ENCODE measurements at places on chromosomes 1 and 21.

DNA sequence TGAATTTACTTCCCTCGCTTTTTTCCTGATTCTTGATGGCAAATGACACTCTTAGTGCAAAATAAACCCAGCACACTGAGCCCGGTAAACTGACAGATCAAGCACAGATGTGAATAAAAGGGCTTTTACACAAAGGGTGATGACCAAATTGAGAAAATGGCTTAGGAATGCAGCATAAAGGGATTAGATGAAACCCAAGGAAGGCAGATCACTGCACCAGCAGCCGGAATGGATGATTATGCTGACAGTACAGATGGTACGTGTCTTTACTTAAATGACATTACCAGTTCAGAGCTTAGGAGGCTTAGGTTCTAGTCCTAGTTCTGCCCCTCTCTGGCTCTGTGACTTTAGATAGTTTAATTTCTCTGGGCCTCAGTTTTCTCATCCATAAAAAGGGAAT lies 12.0 kb downstream of the PKP1 start:
- no peak for DNase-seq

DNA sequence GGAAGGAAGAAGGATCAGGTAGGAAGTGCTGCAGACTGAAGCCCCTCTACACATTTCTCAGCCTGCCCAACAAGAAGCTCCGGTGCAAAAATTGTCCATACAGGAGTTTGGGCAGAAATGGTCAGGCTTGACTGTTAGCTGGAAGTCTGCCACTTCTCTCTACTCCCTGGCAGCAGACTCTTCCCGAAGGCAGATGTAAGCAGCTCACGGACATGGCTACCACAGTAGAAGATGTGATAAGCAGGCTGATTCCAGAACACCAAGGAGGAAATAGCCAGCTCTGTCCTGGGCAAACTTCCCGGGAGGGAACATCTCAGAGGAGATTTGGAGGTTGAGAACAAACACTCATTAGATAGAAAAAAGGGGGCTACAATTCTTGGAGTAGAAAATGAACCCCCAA lies 52.6 kb downstream of the TRABD2B start:
- DNase-seq, result no peak

DNA sequence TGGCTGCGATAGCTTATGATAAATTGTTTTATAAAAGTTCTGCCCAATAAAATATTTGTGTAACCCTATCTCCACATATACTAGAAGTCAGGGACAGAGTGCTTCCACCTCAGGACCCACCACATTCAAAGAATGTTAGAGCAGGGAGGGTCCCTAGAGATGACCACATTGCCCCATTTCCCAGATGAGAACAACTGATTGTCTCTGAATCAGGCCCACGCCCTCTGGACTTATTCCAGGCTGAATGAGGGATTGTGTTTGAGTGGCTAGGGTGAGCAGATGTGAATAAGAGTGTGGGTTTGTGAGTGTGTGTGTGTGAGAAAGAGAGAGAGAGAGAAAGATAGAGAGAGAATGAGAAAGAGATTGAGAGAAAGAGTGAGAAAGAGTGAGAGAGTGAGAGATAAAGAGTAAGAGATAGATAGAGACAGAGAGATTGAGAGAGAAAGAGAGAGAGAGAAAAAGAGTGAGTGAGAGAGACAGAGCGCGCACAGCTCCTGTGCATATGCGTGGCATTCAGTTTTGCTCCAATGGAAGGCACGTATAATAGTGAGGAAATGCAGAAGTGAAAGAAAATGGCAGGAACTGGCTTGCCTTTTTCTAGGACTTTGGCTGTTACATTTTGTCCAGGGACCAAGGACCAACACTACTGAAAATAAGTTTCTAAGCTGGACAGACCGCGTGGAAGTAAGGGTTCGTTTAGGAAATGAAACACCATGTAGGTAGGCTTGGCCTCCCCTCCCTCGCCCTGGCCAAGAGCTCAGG lies 94.1 kb downstream of the ABCA4 start:
- DNase-seq, result no peak

GRCh38 chr1:65812065-65812464 lies 19.4 kb downstream of the PDE4B start:
- no peak for DNase-seq

- no peak for DNase-seq
Observed at GRCh38 chr1:79478160-79478559, 471.6 kb upstream of the ADGRL4 start.

DNA sequence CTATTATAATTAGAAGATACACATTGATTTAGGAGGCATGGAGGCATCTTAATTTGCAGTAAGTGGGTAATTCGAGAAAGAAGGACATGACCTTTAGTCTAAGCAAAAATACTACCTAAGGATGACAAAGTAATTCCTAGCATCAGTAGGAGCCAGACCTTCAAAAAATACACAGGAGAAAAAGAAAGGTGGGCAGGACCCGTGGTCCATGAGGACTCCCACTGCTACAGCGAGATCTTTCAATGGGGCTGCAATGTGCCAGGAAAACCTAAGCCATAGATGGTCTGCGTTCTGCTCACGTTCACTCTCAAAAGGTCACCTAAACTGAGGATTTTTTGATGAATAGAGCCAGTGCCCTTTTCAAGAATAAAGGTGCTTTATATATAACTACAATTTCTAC lies 10.6 kb upstream of the EXO1 start:
- DNase-seq, result no peak

GRCh38 chr1:35585281-35585680 lies 12.2 kb downstream of the TFAP2E start:
- no peak for DNase-seq

- no peak for DNase-seq
Observed at GRCh38 chr1:9100471-9101043, 28.3 kb downstream of the GPR157 start.

DNA sequence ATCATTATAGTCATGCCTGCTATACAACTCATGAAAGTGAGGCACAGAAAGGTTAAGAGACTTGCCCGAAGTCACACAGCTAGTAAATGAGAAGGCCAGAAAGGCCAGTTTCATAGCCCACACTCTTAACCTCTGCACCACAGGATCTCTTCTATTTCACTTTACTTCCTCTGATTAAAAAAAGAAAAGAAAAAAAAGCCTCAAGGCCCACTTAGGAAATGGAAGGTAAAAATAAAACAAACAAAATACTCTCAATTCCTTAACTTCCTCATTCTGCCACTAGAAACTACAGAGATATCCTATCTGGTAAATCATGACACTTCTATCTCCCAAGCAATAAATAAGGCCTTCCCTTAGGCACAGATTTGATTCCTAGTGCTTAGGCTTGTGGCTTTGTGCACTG lies 7.6 kb upstream of the ENAH start:
- no peak for DNase-seq

DNA sequence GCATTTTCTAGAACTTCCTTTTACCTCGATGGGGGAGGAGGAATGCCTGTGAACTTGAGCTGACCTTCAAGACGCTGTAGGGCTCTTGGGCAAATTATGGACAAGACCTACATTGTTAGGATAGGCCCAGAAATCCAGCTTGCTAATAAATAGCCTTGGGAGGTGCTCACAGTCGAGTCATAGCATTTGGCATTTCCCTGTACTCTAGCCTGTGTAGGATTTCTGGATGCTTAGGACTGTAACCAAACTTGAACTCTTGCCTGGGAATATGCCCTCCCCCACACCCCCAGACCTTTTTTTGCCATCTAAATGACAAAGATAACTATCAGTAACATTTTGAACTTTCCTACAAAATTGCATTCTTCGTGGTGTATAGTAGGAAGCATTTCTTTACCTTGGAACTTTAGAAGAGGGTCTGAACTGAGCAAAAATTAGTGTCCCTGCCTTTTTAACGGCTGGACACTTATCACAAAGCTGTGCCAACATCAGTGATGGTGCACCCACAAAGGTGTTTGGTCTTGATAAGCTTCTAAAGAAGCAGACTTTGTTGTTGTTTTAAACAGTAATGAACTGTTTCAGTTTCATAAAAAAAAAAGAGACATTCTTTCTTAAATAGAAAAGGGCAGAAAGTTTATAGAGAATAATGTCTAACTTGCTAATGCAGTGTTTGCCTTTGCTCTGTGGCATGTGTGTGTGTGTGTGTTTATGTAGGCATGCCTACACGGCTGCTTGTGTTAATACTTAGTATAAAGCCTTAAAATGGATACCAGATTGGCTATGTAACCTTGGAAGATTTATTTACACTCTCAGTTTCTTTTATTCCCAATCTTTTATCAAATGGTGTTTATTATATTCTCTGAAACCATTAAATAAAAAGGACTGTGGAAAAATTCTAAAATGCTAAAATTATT lies 88.2 kb downstream of the NFIA start:
- DNase-seq, result no peak

- no peak for DNase-seq
Observed at GRCh38 chr1:83764209-83764608, 234.7 kb downstream of the TTLL7 start.

GRCh38 chr1:43548285-43549271 lies 17.9 kb downstream of the PTPRF start:
- no peak for DNase-seq

GRCh38 chr1:150992626-150993025 lies 10.5 kb downstream of the ANXA9 start:
- no peak for DNase-seq

DNA sequence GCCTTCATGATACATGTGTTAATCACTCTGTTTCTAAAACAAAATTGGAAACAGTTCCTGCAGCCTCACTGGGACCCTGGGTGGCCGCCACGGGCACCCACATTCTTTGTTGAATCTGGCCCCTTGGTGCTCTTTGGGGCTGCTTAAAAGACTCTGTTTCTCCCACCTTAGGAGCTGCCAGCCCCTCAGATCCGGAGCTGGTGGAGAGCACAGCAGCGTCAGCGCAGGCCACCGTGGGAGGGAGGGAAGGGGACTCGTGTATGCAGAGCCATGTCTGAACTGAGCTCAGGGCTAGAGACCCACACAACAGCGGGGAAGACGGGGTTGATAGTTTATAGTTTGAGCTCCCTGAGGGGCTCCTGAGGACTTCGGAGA lies 121.2 kb downstream of the CNIH3 start:
- no peak for DNase-seq

GRCh38 chr21:42149656-42150473 lies 69.1 kb upstream of the ABCG1 start:
- DNase-seq, result no peak

- DNase-seq, result no peak
Observed at GRCh38 chr21:38282921-38283320, 26.1 kb downstream of the KCNJ15 start.

GRCh38 chr1:230074270-230074669 lies 7.2 kb downstream of the GALNT2 start:
- DNase-seq, result no peak

- DNase-seq, result no peak
Observed at GRCh38 chr1:54710434-54710833, 5.2 kb upstream of the TTC4 start.

GRCh38 chr1:119323216-119323982 lies 45.2 kb upstream of the HAO2 start:
- DNase-seq, result no peak

DNA sequence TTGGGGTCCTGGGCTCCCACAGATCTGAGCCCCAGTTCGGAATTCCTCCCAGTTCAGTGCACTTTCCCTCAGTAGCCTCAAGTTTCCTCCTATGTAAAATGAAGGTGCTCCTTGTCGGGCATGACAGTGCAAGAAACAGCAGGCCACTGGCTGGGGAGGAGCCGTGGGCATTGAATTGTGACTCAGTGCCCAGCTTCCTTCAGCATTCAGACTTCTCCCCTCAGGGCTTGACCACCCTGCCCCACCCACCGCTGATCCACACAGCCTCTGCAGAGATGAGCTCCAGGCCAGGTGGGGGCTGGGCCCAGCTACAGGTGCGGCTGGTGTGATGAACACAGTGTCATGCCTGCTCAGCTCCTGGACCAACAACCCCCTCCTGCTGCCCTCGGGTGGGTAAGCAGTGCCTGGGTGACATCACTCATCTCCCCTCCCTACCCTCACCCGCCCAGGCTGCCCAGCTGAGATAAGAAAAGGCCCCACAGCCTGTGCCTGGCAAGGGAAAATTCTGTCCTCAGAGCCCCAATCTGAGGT lies 4.9 kb downstream of the MOB3C start:
- DNase-seq, result no peak

- DNase-seq, result no peak
Observed at GRCh38 chr1:97364086-97364485, 556.7 kb downstream of the DPYD start.

- no peak for DNase-seq
Observed at GRCh38 chr1:153711026-153711425, 16.8 kb upstream of the INTS3 start.

DNA sequence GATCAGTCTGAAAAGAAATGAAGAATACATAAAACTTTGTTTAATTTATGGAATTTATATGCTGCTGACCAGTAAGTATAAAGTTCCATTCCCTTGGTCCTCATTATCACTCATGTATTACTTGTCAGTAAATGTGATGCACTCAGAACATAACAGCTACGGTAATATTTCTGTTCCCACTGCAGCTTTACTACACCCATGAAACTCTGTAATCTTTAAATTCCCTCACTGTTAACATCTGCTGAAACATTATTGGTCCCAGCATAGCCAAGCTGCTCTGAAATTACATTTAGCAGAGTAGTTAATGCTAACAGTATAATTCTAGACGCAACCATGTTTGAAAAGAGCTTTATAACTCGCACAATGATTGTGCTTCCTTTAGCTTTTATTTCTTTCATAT lies 238.4 kb downstream of the GPATCH2 start:
- DNase-seq, result no peak

- no peak for DNase-seq
Observed at GRCh38 chr21:14303731-14304488, 79.0 kb downstream of the HSPA13 start.

GRCh38 chr1:177119311-177119710 lies 45.2 kb downstream of the ASTN1 start:
- DNase-seq, result no peak

DNA sequence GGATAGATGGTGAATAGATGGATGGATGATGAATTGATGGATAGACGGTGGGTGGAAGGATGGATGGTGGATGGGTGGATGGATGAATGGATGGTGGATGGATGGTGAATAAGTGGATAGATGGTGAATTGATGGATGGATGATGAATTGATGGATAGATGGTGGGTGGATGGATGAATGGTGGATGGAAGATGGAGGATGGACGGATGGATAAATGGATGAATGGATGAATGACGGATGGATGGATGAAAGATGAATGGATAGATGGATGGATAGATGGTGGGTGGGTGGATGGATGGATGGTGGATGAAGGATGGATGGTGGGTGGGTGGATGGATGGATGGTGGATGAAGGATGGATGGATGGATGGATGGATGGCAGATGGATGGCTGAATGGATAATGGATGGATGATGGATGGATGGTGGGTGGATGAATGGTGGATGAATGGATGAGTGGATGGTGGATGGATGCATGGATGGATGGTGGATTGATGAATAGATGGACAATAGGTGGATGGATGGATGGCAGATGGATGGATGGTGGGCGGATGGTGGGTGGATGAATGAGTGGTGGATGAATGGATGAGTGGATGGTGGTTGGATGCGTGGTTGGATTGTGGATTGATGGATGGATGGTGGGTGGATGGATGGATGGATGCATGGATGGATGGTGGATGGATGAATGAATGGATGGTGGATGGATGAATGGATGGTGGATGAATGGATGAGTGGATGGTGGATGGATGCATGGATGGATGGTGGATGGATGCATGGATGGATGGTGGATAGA lies 5.3 kb downstream of the CHD5 start:
- no peak for DNase-seq
